Fibroblast of villous mesenchyme (primary cell): ENCODE measurements at places on chromosomes 2 and 18. TPM values are rescaled to one million over a fixed set of nuclear protein-coding genes. Genes with fewer than 3 reads are reported as not detected.

GRCh38 chr2:131077966-131078365 lies 15.3 kb downstream of the FAM168B start:
- DNase-seq, result no peak

- peak; percentile 62 for DNase-seq
Measured at GRCh38 chr2:151111599-151112278, 149.9 kb downstream of the RBM43 start.

- peak; percentile 26 for DNase-seq
Measured at GRCh38 chr2:219104107-219105035, 43.6 kb upstream of the IHH start.

DNA sequence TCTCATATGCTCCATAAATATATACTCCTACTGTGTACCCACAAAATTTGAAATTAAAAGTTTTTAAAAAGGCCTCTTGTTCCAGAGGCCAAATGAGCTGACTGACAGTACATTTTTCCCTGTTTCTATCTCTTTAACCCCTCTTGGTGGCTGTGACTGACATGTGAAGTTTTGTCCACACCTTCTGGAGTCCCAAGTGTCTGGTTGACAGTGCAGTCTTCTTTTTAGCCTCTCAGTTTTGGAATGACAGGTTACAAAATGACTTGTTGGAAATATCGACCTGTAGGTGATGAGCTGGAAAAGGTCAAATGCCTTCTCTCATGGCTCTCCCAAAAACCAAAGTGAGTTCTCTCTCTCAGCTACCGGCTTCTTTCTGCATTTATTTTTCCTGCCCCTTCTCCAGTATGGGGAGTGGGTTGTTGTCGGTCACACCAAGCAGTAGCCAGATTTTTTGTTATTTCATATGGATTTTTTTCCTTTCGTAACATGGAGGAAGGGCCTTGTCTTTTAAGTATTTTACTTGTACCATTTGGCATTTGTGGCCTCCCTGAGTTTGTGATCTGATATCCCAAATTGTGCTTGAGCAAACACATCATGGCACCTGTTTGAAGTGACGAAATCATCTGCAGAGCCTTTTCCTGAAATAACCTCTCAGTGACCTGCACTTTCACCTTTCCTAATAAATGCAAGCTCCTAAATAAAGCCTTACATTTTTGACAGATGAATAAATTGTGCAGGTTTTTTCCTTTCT lies 143.9 kb downstream of the ESCO1 start:
- no peak for DNase-seq

The LIPT1 gene
- total RNA-seq, result 2.3 and 6.5 TPM in 2 replicates

- no peak for DNase-seq
Measured at GRCh38 chr2:157559061-157559460, 69.6 kb downstream of the ACVR1C start.

The LOXHD1 gene
- total RNA-seq, result under 0.01 TPM in 1 of 2 replicates, not detected in the other

The SLC14A1 gene
- 0.86 and 9.3 TPM in 2 replicates for total RNA-seq

The RAPGEF4 gene
- 1.3 and 2.6 TPM in 2 replicates for total RNA-seq

DNA sequence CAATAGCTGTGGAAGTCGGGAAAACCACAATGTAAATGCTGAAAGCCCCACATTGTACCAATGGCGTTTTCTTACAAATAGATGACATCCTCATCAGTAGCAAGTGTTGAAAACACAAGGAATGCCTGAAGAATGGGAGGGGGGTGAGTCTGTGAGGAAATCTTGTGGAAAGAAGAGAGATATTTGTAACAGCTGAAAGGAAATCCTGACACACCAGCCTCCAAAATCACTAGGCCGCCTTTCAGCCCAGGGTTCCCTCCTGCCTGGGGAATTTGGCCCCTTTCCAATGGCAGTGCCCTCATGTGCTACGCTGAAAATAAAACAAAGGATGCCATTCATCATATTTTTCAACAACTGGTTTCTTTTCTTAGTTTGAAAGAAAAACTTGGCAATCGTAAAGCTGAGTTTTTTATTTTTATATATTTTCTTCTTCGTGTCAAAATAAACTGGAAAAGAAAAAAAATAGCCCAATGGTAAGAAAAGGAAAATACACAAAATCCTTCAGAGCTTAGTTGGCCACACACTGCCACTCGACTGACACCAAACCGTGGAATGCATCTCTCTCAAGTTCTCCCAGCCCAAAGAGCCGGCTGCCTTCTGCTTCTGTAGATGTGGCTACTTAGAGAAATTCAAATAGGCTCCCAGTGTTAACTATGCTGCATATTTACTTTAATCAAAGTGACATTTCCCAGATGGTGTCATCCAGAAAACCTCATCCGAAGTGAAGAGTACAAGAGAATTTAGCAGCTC lies 52.0 kb downstream of the FTCDNL1 start:
- DNase-seq, result no peak

The AQP12A gene
- total RNA-seq, result not detected in 2 replicates

DNA sequence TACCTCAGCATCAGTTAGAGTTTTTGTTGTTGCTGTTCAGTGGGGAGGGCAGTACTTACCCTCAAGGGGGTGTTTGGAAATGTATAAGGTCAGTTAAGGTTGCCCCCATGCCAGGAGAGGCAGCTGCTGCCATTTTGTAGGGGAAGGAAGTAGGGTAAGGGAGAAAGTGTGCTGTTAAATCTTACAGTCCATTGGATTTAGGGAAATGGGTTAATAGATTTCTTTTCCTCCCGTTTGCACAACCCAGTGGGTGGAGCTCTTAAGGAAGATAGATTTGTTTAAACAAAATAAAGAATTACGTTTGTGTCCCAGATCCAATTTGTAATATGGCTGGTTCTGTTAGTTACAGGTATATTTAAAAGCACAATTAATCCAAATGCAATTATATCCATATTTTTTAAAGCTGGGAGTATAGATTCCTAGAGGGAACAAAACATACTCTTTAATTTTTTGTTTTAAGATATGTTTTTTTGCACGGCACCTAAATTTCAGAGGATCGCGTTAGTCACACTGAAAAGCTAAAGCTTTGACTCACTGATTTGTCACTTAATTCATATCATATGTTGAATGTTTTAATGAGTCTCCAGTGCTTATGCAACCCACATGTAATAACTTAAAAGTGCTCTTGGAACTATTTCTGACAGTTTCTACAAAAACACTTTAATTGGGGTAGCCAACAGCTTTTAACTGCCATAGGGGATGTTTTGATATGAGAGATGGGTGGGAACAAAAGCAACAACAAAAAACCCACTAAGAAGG lies 9.0 kb upstream of the CWC22 start:
- DNase-seq, result peak; percentile 79

DNA sequence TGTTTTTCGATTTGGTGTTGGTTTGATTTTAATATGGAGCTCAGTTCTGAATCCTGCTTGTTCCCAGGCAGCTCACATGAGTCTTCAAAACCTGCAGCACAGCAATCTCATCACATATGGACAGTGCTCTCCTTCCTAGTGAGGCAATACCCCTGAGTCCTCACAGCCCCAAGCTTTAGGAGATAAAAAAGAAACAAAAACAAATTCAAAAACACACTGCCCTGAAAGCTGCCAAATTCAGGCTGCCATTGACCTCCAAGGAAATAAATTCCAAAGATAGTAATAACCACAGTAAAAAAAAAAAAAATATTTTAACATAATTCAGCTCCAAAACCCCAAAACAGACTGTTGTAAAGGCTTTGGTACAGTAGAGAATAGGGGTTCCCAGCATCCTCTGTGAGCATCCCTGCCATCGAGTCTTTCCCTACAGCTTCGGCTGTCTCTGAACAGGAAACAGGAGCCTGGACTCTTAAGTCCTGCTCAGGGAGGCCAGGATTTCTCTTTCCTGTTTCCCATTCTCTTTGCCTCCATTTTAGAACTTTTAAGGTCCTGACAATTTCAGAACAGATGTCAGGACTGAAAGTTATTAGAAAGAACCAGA lies 14.7 kb upstream of the SP3 start:
- peak; percentile 84 for DNase-seq

- peak; percentile 35 for DNase-seq
Measured at GRCh38 chr2:232838406-232838874, 31.6 kb upstream of the SNORC start.

The NYAP2 gene
- not detected in 2 replicates for total RNA-seq

The DSG3 gene
- under 0.01 TPM in 2 replicates for total RNA-seq

DNA sequence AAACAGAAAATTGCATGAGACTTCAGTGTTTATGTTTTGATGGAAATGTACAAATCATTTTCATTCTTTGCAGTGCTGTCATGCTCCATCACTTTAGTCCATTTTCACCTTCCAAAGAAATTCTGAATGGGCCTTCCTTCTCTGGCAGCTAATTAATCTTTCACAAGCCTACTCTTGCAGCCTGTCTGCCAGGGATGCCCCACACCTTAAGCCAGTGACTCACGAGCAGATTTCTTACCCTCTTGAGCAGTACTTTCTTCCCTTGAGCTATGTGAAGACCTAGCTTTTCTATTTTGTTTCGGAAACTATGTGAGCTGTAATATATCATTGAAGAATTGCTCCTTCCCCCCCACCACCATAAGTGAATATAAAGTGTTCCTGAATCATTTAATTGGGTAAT lies 404.3 kb upstream of the VWC2L start:
- peak; percentile 2 for DNase-seq

DNA sequence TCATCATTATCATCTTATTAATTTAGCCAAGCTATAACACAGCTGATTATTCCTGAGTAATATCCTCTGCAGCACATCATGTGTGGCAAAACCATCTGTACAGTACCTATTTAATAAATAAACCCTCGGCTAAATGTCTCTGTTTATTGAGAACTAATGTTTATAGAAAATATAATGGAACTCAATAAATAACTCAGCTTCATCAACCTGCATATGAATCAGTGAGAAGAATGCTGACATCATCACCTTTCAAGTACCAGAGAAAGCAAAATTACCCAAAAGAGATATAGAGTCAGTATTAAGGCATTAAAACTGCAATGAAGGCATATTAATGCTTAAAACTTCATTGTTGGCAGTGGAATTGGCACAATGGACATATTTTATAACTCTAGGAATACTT lies 558.3 kb downstream of the PLCL1 start:
- no peak for DNase-seq

GRCh38 chr2:237601453-237602116 lies 11.1 kb upstream of the RAB17 start:
- no peak for DNase-seq

DNA sequence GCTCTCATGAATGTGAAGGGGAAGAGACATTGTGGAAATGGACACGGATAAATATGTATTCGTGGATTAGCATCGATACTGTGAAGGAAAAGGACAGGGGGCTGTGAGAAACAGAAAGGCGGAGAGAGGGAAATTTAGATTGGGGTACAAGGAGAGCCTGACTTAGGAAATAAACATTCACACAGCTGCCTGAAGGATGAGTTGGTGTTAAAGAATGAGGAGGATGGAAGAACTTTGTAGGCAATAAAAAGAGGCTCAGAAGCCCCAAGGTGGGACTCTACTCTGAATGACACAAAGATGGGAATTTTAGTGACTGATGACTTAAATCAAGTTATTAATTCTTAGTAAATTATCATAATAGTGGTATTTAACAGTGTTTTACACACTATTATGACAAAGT lies 10.1 kb downstream of the MYO1B start:
- DNase-seq, result no peak

- no peak for DNase-seq
Measured at GRCh38 chr2:20666005-20666303, 990 bp upstream of the GDF7 start.

- no peak for DNase-seq
Measured at GRCh38 chr2:66137606-66138130, 297.3 kb upstream of the MEIS1 start.

- no peak for DNase-seq
Measured at GRCh38 chr18:5052491-5052890, 144.6 kb downstream of the AKAIN1 start.

GRCh38 chr2:30926606-30927005 lies 119.4 kb upstream of the CAPN13 start:
- no peak for DNase-seq
